Activated CD8-positive, alpha-beta T cell treated with anti-CD3 and anti-CD28 coated beads, Interleukin-2, amount 10 ng/mL, durations not matched to agents 7 days and 5 days (primary cell): ENCODE measurements at places on chromosomes 2 and 18. TPM values are rescaled to one million over a fixed set of nuclear protein-coding genes. Genes with fewer than 3 reads are reported as not detected.

CCDC68 gene
- total RNA-seq: not detected

GCG gene
- total RNA-seq: not detected

DNA sequence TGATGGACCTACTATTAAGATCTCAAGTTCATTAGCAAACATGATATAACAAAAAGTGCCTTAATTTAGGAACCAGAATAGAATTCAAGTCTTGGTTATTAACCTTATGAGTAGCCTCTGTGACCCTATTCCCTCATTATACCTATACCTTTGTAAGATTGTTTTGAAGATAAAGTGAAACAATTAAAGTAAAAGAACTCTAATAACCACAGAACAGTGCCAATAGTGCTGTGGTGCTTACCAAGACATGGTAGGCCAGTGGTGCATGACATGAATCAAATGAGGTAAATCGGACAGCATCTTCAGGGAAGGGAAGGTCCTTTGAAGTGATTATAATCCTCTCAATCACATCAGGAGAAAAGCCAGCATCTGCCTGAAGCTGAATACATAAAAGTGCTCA, 36.4 kb downstream of the METTL4 start:
- no peaks in the 10 kb centered on the region for H3K4me1 ChIP-seq
- no peak overlapping the region for H3K27ac ChIP-seq
- no peak overlapping the region for H3K4me3 ChIP-seq

LTBP1 gene
- total RNA-seq: 0.24 TPM

IL36RN gene
- total RNA-seq: not detected

DNA sequence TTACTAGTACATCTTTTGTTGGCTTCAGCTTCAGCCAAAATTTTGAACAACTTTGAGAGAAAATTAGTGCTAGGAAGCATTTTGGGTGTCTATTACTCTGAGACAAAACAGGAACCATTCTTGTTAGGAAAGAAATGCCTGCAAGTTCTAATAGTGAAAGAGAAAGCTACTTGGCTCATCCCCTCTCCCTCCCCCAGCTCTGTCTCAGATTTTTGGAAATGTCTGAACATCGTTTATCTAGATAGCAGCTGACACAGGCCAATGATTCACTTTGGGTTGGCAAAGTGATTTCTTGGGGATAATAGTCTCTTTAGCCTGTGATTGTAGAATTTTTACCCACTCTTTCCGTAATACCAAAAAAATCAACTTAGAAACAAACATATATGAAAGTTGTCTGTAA, 42.3 kb upstream of the PTPRM start:
- H3K27me3 ChIP-seq: no peaks in the 10 kb centered on the region
- no peaks in the 10 kb centered on the region for H3K36me3 ChIP-seq
- H3K4me1 ChIP-seq: no peaks in the 10 kb centered on the region
- no peak overlapping the region for H3K27ac ChIP-seq
- DNase-seq: no peak
- H3K4me3 ChIP-seq: no peak overlapping the region

SKOR2 gene
- not detected for total RNA-seq

- H3K4me3 ChIP-seq: no peak overlapping the region
Measured at GRCh38 chr18:47595831-47596501, 334.5 kb downstream of the SMAD2 start.

DNA sequence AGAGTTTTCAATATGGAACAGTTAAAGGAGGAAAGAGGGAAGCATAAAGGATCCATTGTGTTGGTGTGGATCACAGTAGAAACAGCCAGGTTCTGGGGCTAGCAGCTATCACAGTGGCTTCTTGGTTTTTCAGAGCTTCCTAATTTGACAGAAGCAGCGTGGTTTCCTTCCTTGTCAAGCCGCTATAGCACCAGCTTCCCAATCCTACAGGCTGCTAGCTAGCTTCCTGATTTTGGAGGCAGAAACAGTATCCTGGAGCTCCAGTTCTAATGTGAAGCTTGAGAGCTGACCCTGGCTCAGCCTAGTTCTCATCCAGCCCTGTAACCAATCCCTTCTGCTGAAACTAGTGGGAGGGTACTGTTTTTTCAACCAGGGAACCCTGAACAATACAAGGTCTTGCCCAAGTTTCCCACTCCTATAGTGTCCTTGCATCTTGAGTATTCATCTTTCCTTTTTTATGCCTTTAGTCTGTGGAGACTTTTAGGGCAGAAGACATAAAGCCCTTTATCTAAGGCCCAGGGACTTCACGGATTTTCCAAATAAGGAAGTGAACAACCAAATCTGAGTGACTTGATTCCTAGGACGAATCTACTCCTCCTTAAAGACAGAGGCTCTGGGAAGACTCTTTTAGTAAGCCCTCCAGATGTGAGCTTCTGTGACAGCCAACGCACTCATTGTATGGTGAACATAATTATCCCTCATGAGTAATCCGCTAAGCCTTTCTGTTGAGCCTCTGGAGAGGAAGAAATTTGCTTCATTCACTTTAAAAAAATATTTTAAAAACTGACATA, 33.8 kb downstream of the CCDC93 start:
- no peak overlapping the region for H3K4me3 ChIP-seq
- DNase-seq: no peak
- H3K27ac ChIP-seq: no peak overlapping the region
- H3K36me3 ChIP-seq: peaks cover 31% of the 10 kb centered on the region
- no peaks in the 10 kb centered on the region for H3K27me3 ChIP-seq
- no peaks in the 10 kb centered on the region for H3K4me1 ChIP-seq

COL4A3 gene
- not detected for total RNA-seq
